ENCODE measurements at places on chromosomes 1 and 21. TPM values are rescaled to one million over a fixed set of nuclear protein-coding genes. Genes with fewer than 3 reads are reported as not detected.

RUNX3 gene
- 3.3 TPM for total RNA-seq

OBSCN gene
- total RNA-seq = 11.9 TPM

TFF1 gene
- 8.6 TPM for total RNA-seq

ANGPTL3 gene
- not detected for total RNA-seq

GRCh38 chr1:207214453-207214852, 107.0 kb upstream of the CD55 start:
- no peak for DNase-seq
- H3K27me3 ChIP-seq = no peaks in the 10 kb centered on the region
- H3K27ac ChIP-seq = no peak overlapping the region

DNA sequence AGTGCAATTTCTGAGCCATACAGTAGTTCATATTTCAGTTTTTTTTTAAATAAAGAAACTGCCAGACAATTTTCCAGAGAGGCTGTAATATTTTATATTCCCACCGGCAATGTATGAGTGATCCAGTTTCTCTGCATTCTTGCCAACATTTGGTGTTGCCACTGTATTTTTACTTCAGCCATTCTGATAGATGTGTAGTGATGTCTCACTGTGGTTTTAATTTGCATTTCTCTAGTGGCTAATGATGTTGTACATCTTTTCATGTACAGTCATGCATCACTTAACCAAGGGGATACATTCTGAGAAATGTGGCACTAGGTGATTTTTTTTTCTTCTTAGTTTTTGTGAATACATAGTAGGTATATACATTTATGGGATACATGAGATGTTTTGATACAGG, 99.6 kb downstream of the CENPF start:
- H3K4me1 ChIP-seq = no peaks in the 10 kb centered on the region
- no peaks in the 10 kb centered on the region for H3K27me3 ChIP-seq
- no peak overlapping the region for H3K4me3 ChIP-seq
- H3K36me3 ChIP-seq = no peaks in the 10 kb centered on the region
- H3K27ac ChIP-seq = no peak overlapping the region

GRCh38 chr1:151311589-151312331, 15.5 kb downstream of the PI4KB start:
- no peaks in the 10 kb centered on the region for H3K27me3 ChIP-seq
- H3K36me3 ChIP-seq = peaks cover 28% of the 10 kb centered on the region
- H3K27ac ChIP-seq = peak overlapping the region; percentile 82
- no peak overlapping the region for H3K4me3 ChIP-seq

DNA sequence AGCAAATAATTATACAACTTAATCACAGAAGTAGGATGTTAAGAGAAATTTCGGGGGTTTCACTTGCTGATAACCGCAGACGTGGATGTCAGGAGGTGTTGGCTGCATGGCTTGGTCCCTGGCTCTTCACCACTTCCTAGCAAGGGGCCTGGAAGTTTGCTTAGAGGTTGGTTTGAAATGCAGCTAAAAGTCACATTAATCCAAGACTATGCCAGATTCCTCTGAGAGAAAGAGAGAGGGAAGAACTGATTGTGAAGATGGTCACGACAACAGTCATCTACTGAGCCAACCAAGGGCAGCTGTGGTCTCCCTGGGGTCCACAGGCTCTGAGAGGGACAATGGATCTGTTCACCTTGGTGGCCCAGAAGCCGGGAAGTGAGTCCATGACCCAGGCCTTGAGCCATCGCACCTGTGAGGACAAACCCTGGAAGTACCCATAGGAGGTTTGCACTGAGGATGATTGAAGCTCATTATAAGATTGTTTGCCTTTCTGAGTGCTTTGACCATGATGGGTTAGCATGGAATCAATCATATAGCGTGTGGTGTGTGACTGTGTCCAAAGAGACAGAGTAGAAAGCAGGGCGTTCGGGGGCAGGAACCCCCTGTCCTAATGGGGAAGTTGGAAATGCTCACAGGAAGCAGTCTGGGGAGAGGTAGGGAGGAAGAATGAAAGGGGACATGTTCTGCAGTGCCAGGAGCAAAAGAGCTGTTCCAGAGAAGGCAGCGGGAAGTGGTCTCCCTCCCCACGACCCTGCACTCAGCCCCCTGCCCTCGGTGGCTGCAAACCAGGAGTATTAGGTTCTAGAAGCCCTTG, 47.1 kb downstream of the UMODL1 start:
- no peak overlapping the region for H3K4me3 ChIP-seq
- DNase-seq = no peak
- H3K27me3 ChIP-seq = peaks cover 37% of the 10 kb centered on the region
- no peaks in the 10 kb centered on the region for H3K36me3 ChIP-seq

DNA sequence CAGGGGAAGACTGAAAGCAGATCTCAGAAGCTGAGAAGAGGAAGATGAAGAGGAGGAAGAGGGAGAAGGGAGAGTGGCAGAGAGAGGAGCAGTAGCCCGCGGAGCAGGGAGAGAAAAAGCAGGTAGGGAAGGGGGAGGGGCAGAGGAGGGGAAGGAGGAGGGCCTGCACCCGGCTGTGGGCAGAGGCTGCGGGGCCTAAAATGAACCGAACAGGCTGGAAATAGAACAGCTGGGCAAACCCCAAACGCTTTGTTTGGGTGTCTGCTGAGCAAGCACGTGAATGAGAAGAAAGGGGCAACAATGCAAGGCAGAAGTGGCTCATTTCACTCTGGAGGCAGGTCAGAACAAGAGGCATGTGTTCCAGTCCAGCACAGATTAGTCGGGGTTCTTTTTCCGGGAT, 33.5 kb downstream of the KCNC4 start:
- no peaks in the 10 kb centered on the region for H3K27me3 ChIP-seq
- no peak overlapping the region for H3K4me3 ChIP-seq
- H3K27ac ChIP-seq = no peak overlapping the region
- H3K4me1 ChIP-seq = no peaks in the 10 kb centered on the region
- DNase-seq = no peak

- H3K27me3 ChIP-seq = peaks cover 5% of the 10 kb centered on the region
- DNase-seq = no peak
- H3K4me1 ChIP-seq = peaks cover 7% of the 10 kb centered on the region
- H3K27ac ChIP-seq = no peak overlapping the region
- no peaks in the 10 kb centered on the region for H3K36me3 ChIP-seq
- no peak overlapping the region for H3K4me3 ChIP-seq
Observed at GRCh38 chr1:247352175-247352574, 20.5 kb upstream of the ZNF496 start.

DNA sequence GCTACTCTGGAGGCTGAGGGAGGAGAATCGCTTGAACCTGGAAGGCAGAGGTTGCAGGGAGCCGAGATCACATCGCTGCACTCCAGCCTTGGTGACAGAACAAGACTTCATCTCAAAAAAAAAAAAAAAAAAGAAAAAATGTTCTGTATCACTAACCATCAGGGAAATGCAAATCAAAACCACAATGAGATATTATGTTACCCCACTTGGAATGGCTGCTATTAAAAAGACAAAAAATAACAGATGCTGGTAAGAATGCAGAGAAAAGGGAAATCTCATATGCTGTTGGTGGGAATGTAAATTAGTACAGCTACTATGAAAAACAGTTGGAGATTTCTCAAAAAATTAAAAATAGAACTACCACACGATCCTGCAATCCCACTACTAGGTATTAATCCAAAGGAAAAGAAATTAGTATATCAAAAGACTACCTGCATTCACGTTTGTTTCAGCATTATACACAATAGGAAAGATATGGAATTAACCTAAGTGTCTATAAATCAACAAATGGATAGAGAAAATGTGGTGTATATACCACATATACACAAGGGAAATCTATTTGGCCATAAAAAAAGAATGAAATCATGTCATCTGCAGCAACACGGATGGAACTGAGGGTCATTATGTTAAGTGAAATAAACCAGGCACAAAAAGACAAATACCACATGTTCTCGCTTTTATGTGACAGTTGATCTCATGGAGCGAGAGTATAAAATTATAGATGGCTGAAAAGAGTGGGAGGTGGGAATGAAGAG, 62.6 kb downstream of the ABL2 start:
- no peak for DNase-seq
- no peaks in the 10 kb centered on the region for H3K27me3 ChIP-seq
- H3K36me3 ChIP-seq = no peaks in the 10 kb centered on the region
- no peak overlapping the region for H3K27ac ChIP-seq

GRCh38 chr1:211591980-211592493, 13.1 kb upstream of the SLC30A1 start:
- no peaks in the 10 kb centered on the region for H3K27me3 ChIP-seq
- DNase-seq = no peak
- H3K4me3 ChIP-seq = no peak overlapping the region
- no peaks in the 10 kb centered on the region for H3K4me1 ChIP-seq
- no peak overlapping the region for H3K27ac ChIP-seq
- no peaks in the 10 kb centered on the region for H3K36me3 ChIP-seq

- peak; percentile 30 for DNase-seq
- peaks cover 25% of the 10 kb centered on the region for H3K4me1 ChIP-seq
- peak overlapping the region; percentile 92 for H3K27ac ChIP-seq
- H3K27me3 ChIP-seq = no peaks in the 10 kb centered on the region
Observed at GRCh38 chr1:39102537-39103327, 76.6 kb downstream of the NDUFS5 start.

GRCh38 chr1:4119516-4120220, 219.6 kb upstream of the C1orf174 start:
- no peak overlapping the region for H3K27ac ChIP-seq

DNA sequence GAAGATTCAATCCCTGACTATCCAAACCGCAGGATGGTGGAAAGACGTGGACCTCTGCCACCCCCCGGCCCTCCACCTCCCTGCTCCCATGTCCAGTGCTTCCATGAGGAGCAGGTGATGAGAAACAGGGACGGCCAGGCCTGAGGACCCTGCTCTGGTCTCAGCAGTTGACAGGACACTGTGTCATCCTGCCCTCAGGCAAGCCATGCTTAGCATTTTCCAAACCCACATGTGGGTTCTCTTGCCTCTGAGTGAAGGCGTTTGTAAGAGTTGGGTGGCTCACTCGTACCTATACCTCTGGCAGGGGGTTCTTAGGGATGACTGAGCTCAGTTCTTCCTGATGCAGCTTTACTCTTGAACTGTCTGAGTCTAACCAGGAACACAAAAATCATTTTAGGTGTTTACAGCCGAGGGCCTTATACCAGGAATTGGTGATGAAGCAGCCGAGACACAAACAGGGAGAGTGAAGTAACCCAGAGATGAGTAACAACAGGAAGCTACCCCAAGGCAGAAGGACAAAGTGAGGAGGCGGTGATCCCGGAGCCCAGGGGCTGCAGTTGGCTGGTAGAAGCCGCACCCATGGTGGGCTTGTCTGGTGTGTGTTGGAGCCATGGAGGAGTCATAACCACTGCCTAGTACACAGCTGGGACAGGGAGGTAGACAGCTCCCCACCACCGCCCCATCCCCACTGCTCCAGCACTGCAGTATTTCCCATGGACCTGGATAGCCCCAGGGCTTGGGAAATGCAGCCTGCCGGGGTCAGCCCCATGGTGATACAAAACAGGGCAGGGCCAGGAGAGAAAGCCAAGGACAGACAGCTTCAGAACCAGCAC, 21.4 kb downstream of the MYBPH start:
- DNase-seq = no peak
- no peak overlapping the region for H3K4me3 ChIP-seq
- H3K36me3 ChIP-seq = no peaks in the 10 kb centered on the region
- H3K27me3 ChIP-seq = no peaks in the 10 kb centered on the region

DNA sequence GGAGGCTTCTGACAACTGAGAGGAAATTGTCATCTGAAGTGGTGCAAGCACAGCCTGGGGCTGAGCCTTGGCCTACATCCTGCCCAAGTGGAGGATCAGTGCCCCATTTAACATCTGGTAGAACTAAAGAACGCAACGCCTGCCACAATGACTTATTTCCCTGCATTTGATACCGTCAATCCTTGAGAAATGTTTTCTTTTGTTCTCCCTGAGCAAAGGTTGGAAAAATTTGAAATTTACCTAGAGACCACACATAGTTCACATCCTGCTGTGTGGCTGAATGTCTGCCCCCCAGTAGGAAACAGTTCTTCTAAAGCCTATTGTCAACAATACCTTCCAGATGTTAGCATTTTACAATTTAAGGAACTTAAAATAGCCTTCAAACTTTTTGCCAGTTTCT, 5.6 kb upstream of the RGS4 start:
- H3K27me3 ChIP-seq = peaks cover 10% of the 10 kb centered on the region
- H3K4me3 ChIP-seq = no peak overlapping the region
- H3K27ac ChIP-seq = no peak overlapping the region
- no peak for DNase-seq
- H3K4me1 ChIP-seq = no peaks in the 10 kb centered on the region

- no peaks in the 10 kb centered on the region for H3K4me1 ChIP-seq
- DNase-seq = no peak
- H3K36me3 ChIP-seq = no peaks in the 10 kb centered on the region
- no peak overlapping the region for H3K4me3 ChIP-seq
- no peak overlapping the region for H3K27ac ChIP-seq
- H3K27me3 ChIP-seq = peaks cover 5% of the 10 kb centered on the region
Observed at GRCh38 chr1:5613900-5614299, 378.3 kb downstream of the NPHP4 start.

DNA sequence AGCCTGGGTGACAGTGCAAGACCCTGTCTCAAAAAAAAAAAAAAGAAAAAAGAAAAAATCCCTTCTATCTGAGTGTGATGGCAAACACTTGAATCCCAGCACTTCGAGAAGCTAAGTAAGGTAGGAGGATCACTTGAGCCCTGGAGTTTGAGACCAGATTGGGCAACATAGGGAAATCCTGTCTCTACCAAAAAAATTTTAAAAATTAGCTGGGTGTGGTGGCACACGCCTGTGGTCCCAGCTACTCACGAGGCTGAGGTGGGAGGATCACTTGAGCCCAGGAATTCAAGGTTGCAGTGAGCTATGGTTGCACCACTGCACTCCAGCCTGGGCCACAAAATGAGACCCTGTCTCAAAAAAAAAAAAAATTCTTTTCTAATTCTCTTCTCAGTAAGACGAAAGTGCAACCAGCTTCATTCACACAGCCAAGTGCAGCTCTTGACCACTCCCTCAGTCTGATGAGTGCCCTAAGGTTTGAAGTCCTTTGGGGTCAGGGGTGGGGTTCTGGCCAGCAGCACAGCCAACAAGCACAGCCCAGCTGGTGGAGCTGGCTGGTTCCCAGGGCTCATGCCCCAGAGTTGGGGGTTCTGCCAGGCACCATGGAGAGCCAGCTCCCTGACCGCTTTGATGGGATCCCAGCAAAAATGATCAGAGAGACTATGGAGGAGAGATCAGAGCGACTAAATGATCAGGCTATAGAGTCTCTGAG, 8.0 kb downstream of the SLC2A5 start:
- H3K4me3 ChIP-seq = no peak overlapping the region
- no peaks in the 10 kb centered on the region for H3K27me3 ChIP-seq
- H3K4me1 ChIP-seq = peaks cover 17% of the 10 kb centered on the region
- H3K27ac ChIP-seq = no peak overlapping the region

All from transverse colon (tissue), 4 donors.